Activated T-helper 9 cell treated with anti-CD3 and anti-CD28 coated beads, Interleukin-2, amount 50 U/mL, for 16 hours (primary cell): ENCODE measurements at places on chromosomes 3 and 15.

- no peak for DNase-seq
Observed at GRCh38 chr3:135989242-135989641, 23.7 kb downstream of the PPP2R3A start.

- no peak for DNase-seq
Observed at GRCh38 chr15:81942655-81943195, 103.1 kb downstream of the MEX3B start.

DNA sequence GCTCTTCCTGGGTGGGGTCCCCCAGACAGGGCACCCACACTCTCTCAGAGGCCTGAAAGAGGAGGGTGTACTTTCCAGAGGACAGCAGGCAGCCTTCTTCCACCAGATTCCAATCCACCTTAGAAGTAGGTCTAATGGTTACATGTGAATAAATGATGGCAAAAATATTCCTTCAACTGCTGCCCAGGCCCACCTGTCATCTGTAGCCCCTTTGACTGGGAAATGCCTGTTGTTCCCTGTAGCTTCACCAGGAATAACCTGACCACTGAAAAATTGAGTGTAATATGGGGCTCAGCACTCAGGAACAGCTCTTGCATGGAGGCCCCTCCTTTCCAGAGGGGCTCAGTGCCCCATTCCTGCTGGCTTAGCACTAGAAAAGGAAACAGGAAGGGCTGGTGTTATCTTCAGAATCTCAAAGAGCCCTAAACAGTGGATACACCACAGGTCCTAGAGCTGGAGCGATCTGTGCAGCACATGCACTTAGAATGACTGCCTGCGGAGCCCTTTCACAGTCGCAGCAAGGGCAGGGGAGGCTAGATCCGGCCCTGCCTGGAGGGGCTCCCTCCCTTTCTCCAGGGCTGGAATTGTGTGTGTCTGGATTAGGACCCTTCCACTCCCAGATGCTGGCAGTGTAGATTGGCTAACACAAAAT, 32.1 kb downstream of the SLC22A14 start:
- DNase-seq = no peak

GRCh38 chr3:126184465-126185000, 4.1 kb upstream of the ALDH1L1 start:
- no peak for DNase-seq

GRCh38 chr3:183815563-183815940, 9.8 kb downstream of the MAP6D1 start:
- DNase-seq = no peak

GRCh38 chr3:4834403-4834866, 144.8 kb upstream of the BHLHE40 start:
- DNase-seq = peak; percentile 68

GRCh38 chr15:75565062-75565970, 13.8 kb downstream of the PTPN9 start:
- no peak for DNase-seq
